Esophagus squamous epithelium (tissue), 5 donors: ENCODE measurements at places on chromosomes 5 and 9. TPM values are rescaled to one million over a fixed set of nuclear protein-coding genes. Genes with fewer than 3 reads are reported as not detected.

The SLC6A3 gene
- total RNA-seq: not detected

The PANK3 gene
- total RNA-seq: 40.1 TPM

The PCDHGB1 gene
- 1.9 TPM for total RNA-seq

The BARHL1 gene
- total RNA-seq: not detected

The SOX30 gene
- total RNA-seq: not detected

The UGT3A2 gene
- total RNA-seq: not detected

The IFNA6 gene
- total RNA-seq: not detected
